Naive thymus-derived CD4-positive, alpha-beta T cell (primary cell): ENCODE measurements at places on chromosomes 16 and 17. TPM values are rescaled to one million over a fixed set of nuclear protein-coding genes. Genes with fewer than 3 reads are reported as not detected.

Gene TERB1
- 0.13 and 0.58 TPM in 2 replicates for total RNA-seq

Gene VMO1
- total RNA-seq: not detected

Gene EVI2B
- total RNA-seq: 154 TPM

Gene LGALS9B
- 0.83 TPM for total RNA-seq

Gene TAC4
- not detected for total RNA-seq

Gene EVPL
- total RNA-seq: 2.7 TPM

Gene PARN
- total RNA-seq: 46.9 TPM

Gene HSD11B2
- total RNA-seq: not detected

Gene NPEPPS
- 97.2 and 111 TPM in 2 replicates for total RNA-seq

Gene ARL5C
- not detected for total RNA-seq

Gene ASPHD1
- total RNA-seq: not detected

Gene SPNS2
- not detected for total RNA-seq

Gene DDX52
- 20.8 TPM for total RNA-seq

Gene CMIP
- total RNA-seq: 38.2 TPM

Gene NT5M
- total RNA-seq: 2.9 TPM

Gene WNT9B
- total RNA-seq: not detected in 2 replicates

Gene KRT36
- total RNA-seq: not detected

Gene TMIGD1
- total RNA-seq: not detected

Gene GP2
- not detected for total RNA-seq

Gene KCNH4
- 0.12 TPM for total RNA-seq

Gene NLRC3
- 70.0 TPM for total RNA-seq

Gene RCVRN
- total RNA-seq: not detected in 2 replicates

Gene CES1
- 1.5 TPM for total RNA-seq

Gene SPIRE2
- 3.1 TPM for total RNA-seq

Gene TP53TG3B
- total RNA-seq: not detected

Gene TVP23C
- 23.4 TPM for total RNA-seq

Gene HSD17B2
- not detected for total RNA-seq

Gene HAS3
- total RNA-seq: 4.2 TPM

Gene GPRC5B
- 0.40 TPM for total RNA-seq

Gene SPAG5
- total RNA-seq: 10.4 TPM

Gene CSNK2A2
- total RNA-seq: 52.6 TPM

Gene EZH1
- 95.4 TPM for total RNA-seq

Gene SCN4A
- 0.05 TPM for total RNA-seq

Gene PYY
- total RNA-seq: not detected

Gene SCGB1C2
- total RNA-seq: not detected

Gene MSLN
- total RNA-seq: not detected

Gene KCNJ12
- total RNA-seq: 0.19 TPM

Gene TSPOAP1
- total RNA-seq: 41.7 TPM

Gene SSH2
- 76.2 TPM for total RNA-seq

Gene SMIM36
- total RNA-seq: not detected

Gene SLC5A2
- 3.7 TPM for total RNA-seq

Gene TM4SF5
- total RNA-seq: not detected in 2 replicates

Gene IRX6
- total RNA-seq: not detected

Gene CNGB1
- total RNA-seq: not detected

Gene NEUROD2
- not detected for total RNA-seq

Gene EFNB3
- not detected for total RNA-seq

Gene C16orf46
- total RNA-seq: 0.88 TPM

Gene CDRT15
- total RNA-seq: not detected

Gene SLC7A5
- total RNA-seq: 29.3 TPM
